ENCODE measurements at places on chromosomes 4 and X. TPM values are rescaled to one million over a fixed set of nuclear protein-coding genes. Genes with fewer than 3 reads are reported as not detected.

CPLX1 gene
- total RNA-seq, result 0.53 TPM

RBM47 gene
- total RNA-seq, result 0.60 TPM

GRPR gene
- not detected for total RNA-seq

DCTD gene
- 74.4 TPM for total RNA-seq

JADE3 gene
- 0.47 TPM for total RNA-seq

PPEF2 gene
- 0.65 TPM for total RNA-seq

FMR1NB gene
- not detected for total RNA-seq

NHS gene
- total RNA-seq, result 1.7 TPM

SLC49A3 gene
- 0.37 TPM for total RNA-seq

CXCL3 gene
- not detected for total RNA-seq

TCEAL6 gene
- total RNA-seq, result not detected

PALLD gene
- total RNA-seq, result 1.2 TPM

SEC24B gene
- total RNA-seq, result 22.8 TPM

MAGEA2B gene
- total RNA-seq, result not detected

RNF4 gene
- 118 TPM for total RNA-seq

SH3BGRL gene
- total RNA-seq, result 61.9 TPM

PLK4 gene
- total RNA-seq, result 62.1 TPM

P2RY4 gene
- 0.21 TPM for total RNA-seq

TECRL gene
- not detected for total RNA-seq

CABS1 gene
- not detected for total RNA-seq

TCEAL1 gene
- 5.2 TPM for total RNA-seq

SLC6A14 gene
- total RNA-seq, result not detected

TMEM156 gene
- total RNA-seq, result 14.1 TPM

NXF3 gene
- not detected for total RNA-seq

EXOC1L gene
- total RNA-seq, result not detected

HS3ST1 gene
- not detected for total RNA-seq

GCNA gene
- 6.5 TPM for total RNA-seq

BRS3 gene
- not detected for total RNA-seq

TMEM47 gene
- total RNA-seq, result not detected

APELA gene
- not detected for total RNA-seq

FAM120C gene
- total RNA-seq, result 10.3 TPM

SMARCA1 gene
- total RNA-seq, result not detected

PDLIM5 gene
- 18.3 TPM for total RNA-seq

TMEM35A gene
- total RNA-seq, result not detected

CNGA1 gene
- not detected for total RNA-seq

RADX gene
- total RNA-seq, result 3.6 TPM

CTAG1B gene
- not detected for total RNA-seq

All from activated CD8-positive, alpha-beta T cell treated with anti-CD3 and anti-CD28 coated beads, Interleukin-2, amount 10 ng/mL, durations not matched to agents 7 days and 5 days (primary cell).